ENCODE measurements at places on chromosomes 5 and 9. TPM values are rescaled to one million over a fixed set of nuclear protein-coding genes. Genes with fewer than 3 reads are reported as not detected.
A peak's percentile ranks its signal among the peaks of the same experiment; 100 is the strongest.

GRCh38 chr5:179504191-179504590 is 46.2 kb upstream of the RUFY1 start:
- DNase-seq, result no peak

DNA sequence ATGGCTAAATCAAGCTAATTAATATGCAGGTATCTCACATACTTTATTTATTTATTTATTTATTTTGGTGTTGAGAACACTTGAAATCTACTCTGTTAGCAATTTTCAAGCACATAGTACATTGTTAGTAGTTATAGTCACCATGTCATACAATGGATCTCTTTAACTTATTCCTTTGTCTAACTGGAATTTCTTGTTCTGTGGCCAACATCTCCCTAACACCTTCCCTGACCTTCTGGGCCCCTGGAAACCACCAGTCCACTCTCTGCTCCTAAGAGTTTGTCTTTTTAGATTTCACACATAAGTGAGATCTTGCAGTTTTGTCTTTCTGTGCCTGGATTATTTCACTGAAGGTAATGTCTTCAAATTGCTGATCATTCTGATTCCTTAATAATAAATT is 229.1 kb downstream of the SEMA5A start:
- peak; percentile 75 for DNase-seq

- DNase-seq, result no peak
Observed at GRCh38 chr9:8904771-8905515, 1105.4 kb upstream of the DMAC1 start.

DNA sequence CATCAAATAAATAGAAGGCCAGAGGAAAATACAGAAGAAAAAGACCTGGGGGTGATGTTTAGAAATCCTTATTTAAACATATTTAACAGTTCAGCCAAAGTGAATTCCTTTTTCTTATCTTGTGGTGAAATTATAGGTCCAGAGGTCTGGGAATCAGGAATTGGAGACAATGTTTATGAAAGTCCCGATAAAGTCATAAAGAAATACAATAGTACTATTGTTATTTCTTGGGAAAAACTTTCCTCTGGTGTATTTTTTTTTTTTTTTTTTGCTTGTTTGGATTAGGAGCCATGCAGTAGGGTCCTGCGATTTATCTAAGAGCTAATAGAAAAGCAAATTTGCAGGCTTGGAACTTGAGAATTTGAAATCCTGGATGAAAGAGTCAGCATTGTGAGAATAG is 426 bp downstream of the C7 start:
- no peak for DNase-seq

SCAI gene
- 5.2 TPM for total RNA-seq

Measured in PC-3 (cell line).